ENCODE measurements at places on chromosomes 16 and 17. TPM values are rescaled to one million over a fixed set of nuclear protein-coding genes. Genes with fewer than 3 reads are reported as not detected.

DNA sequence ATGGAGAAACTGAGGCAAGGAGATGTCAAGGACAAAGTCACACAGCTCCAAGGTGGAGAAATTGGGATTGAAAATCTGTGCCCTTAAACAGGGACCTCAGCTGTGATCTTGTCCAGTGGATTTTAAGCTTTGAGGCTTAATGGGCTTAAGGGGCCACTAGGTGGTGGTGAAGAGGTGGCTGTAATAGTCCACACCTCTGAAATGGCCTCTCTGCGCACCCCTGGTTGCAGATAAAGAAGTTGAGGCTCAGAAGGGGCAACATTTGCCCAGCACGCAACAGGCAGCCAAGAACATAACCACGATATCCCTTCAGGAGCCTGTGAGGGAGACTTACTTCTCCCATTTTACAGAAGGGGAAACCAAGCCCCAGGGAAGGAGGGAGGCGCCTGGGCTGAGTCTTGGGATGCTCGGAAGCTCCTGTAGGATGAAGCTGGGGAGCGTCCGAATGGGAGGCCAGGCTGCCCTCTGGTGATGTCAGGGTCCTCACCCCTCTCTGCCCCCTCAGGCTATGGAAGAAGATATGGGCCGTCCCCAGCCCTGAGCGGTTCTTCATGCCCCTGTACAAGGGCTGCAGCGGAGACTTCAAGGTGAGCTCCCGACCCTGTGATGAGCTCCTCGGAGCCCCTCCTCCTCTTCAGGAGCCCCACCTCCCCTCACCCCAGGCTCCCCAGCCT lies 43.7 kb downstream of the IL21R start:
- DNase-seq = no peak

The TMEM97 gene
- 276 TPM for total RNA-seq

DNA sequence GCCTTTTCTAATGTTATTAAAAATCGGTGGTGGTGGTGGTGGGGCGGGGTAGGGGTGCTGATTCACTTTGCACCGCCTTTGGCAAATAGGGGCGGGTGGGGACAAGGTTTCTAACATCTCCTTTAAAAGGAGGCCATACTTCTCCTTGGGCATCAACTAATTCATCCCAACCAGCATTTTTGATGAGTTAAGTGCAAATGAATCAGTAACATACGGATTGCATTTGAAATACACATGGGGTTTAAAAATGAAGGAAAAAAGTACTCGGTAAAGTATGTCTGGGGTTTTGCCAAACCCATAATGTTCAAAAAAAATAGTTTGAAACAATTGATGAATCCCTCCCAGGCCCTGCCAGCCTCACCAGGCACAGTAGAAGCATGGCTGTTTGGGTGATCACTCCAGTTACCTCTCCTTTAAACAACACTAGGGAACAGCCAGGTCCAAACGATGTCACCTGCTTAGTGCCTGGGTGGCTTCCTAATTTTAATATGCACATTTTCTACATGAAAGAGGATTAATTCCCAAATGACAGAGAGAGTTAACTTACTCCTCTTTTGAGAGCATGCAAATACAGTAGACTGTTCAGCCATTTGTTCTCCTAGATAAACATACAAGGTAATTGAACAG lies 107.2 kb downstream of the ANKFN1 start:
- DNase-seq = no peak

GRCh38 chr16:25052151-25052511 lies 37.0 kb upstream of the ARHGAP17 start:
- DNase-seq = no peak

The KAT2A gene
- 41.9 TPM for total RNA-seq

Data from neural crest cell (in vitro differentiated cells).